ENCODE measurements at places on chromosomes 7 and 10. TPM values are rescaled to one million over a fixed set of nuclear protein-coding genes. Genes with fewer than 3 reads are reported as not detected.

The MRLN gene
- not detected for total RNA-seq

The ELN gene
- 0.13 TPM for total RNA-seq

The HYAL4 gene
- total RNA-seq = 0.08 TPM

The NUTM2D gene
- total RNA-seq = 1.1 TPM

The STEAP1B gene
- total RNA-seq = 0.03 TPM

The TAS2R4 gene
- 0.26 TPM for total RNA-seq

The ZC3HAV1 gene
- 28.6 TPM for total RNA-seq

The GGCT gene
- 72.8 TPM for total RNA-seq

The LSM5 gene
- 104 TPM for total RNA-seq

The LRRC18 gene
- not detected for total RNA-seq

The ABHD11 gene
- 25.4 TPM for total RNA-seq

The CELF2 gene
- total RNA-seq = 0.02 TPM

The GIMAP2 gene
- total RNA-seq = not detected

The XRCC2 gene
- 3.9 TPM for total RNA-seq

The DYDC1 gene
- not detected for total RNA-seq

The AKR1C8 gene
- total RNA-seq = not detected

The GPC2 gene
- 0.67 TPM for total RNA-seq

The MYO3A gene
- not detected for total RNA-seq

The MPP7 gene
- 0.24 TPM for total RNA-seq

The TMEM225B gene
- total RNA-seq = 1.0 TPM

The GSTO2 gene
- total RNA-seq = 1.4 TPM

The TMEM176A gene
- 0.15 TPM for total RNA-seq

The PRSS37 gene
- total RNA-seq = not detected

The ENTPD1 gene
- not detected for total RNA-seq

The BAMBI gene
- total RNA-seq = 19.0 TPM

The ANK3 gene
- 0.47 TPM for total RNA-seq

The MET gene
- total RNA-seq = 103 TPM

The PSD gene
- 0.41 TPM for total RNA-seq

The TMEM60 gene
- 24.6 TPM for total RNA-seq

The LIPJ gene
- total RNA-seq = not detected

The GPRIN2 gene
- 33.2 TPM for total RNA-seq

The AGK gene
- total RNA-seq = 28.4 TPM

The SRRM3 gene
- total RNA-seq = 5.6 TPM

The YWHAG gene
- 220 TPM for total RNA-seq

The EBLN1 gene
- total RNA-seq = not detected

The CYP51A1 gene
- total RNA-seq = 44.9 TPM

The FAM25G gene
- not detected for total RNA-seq

The FEZF1 gene
- not detected for total RNA-seq

The TNPO3 gene
- total RNA-seq = 44.2 TPM

The TMEM178B gene
- total RNA-seq = 1.3 TPM

The NRCAM gene
- 73.7 TPM for total RNA-seq

The PRXL2A gene
- 40.7 TPM for total RNA-seq

The NXPH1 gene
- total RNA-seq = not detected

The OR2A5 gene
- not detected for total RNA-seq

Data from A549 treated with CpdA at 1 μM for 4 hours (cell line).